Forelimb muscle (tissue), 1 donor: ENCODE measurements at places on chromosomes 16 and 17.

- DNase-seq = no peak
These were observed 19.1 kb upstream of the NCBP3 start for GRCh38 chr17:3865176-3865575.

DNA sequence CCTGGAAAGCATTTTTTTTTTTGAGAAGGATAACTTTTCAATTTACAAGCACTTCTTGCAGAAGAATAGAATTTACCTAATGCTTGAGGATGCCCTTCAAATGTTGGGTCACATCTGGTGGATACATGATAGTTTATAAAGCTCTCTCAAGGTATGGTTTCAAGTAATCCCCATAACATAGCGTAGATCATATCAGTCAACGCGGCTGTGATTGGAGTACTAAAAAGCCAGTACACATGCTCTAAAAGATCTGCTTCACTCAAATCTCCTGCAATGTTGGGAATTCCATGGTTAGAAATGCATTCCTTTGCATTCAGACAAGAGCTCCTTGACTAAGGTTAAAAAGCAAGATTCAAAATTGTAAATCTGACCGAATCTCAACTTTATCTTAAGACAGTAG lies 3.9 kb upstream of the KCNJ16 start:
- no peak for DNase-seq

DNA sequence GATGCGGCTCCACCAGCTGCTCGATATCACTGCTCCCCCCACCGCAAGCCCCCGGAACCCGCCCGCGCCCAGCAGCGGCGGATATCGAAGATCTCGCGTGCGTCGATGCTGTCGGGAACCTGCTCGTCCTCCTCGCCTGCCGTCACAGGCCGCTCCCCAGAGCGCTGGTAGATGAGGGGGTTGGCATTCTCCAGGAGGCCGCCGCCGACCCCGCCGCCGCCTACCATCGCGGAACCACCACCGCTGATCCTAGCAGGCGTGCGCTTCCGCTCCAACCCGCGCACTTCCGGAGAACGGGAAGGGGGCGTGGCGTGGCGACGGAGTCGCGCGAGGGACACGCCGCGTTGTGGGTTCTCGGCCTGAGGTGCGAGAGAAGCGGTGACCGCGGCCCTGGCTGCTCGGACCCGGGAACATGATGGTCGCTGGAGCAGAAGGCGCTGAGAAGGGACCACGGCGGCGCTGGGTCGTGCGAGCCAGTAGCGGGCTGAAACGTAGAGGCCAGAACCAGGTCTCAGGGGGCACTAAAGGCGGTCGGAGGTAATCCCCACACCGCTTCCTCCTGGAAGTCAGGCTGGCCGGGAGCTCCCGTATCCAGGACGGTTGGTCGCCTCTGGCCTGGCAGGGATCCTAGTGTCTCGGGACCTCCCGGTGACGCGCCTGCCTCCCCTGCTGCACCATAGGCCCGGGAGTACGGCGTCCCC lies at the start of gene CIAO2B:
TSS of gene CIAO2B (minus strand) at position 265 of the 701 bp plus-strand sequence. CDS start at position 227, 38 bp downstream.
- DNase-seq = peak; percentile 71

DNA sequence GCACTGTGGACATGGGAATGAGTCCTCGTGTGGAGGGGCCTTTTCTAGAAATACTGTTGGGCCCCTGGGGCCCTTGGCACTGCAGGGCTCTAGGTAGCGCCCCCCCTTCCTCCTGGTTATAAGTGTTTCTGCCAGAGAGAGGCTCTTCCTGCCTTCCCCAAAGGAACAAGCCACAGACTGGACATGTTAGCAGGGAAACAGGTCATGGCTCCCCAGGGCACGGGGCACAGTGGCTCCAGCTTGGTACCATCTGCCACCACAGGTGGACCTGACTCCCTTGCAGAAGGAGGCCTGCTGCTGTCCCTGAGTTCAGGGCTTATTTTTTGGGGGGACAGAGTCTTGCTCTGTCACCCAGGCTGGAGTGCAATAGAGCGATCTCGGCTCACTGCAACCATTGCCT lies 8.8 kb downstream of the PDK2 start:
- no peak for DNase-seq

- no peak for DNase-seq
These were observed 46.6 kb upstream of the DOC2B start for GRCh38 chr17:227946-228615.

DNA sequence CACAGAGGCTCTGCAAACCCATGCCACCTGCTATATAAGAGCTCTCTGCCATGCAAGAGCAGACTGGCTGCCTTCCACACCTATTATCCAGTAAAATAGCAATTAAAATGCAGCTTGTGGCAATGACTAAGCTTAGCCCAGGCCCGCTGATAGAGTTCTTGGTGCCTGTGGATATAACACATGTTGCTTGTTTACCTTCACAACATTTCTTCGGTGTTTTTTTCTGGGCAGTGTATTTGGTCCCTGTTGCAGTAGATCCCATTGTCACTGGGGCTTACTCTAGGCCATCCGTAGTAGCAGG lies 63.5 kb downstream of the SPECC1 start:
- DNase-seq = no peak

DNA sequence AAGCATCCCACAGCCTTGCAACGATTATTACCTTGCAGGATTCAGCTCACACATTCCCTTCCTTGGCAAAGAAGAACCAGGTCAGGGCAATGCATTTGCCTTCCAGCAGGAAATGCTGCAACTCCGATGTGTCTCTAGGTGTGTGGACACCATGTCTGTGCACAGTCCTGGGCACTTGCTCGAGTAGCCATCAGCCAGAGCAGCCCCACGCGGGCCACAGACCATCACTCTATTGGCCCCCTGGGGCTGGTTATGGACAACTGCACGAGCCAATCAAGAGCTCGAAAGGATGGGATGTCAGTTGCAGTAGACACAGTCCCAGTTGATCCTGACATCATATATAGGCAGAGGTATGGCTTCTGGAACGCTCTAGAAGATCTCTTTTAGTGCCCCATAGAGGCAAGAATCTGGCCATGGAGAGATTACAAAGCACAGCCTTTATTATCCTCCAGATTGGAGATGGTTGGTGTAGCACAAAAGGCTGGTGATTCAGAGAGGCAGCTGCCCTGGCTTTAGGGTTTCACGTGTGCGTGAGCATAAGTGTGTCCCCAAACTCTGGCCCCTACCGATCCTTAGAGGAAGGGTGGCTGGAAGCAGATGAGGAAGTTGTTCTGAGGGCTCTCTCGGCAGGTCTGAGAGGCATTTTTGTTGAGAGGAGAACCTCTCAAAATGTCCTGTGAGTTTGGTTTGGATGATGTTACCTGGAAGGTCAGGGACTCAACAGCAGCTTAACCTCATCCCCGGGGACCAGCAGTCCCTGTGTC lies 403.8 kb downstream of the SEC14L1 start:
- DNase-seq = no peak

- DNase-seq = no peak
These were observed 10.4 kb downstream of the PRR11 start for GRCh38 chr17:59165933-59166342.

DNA sequence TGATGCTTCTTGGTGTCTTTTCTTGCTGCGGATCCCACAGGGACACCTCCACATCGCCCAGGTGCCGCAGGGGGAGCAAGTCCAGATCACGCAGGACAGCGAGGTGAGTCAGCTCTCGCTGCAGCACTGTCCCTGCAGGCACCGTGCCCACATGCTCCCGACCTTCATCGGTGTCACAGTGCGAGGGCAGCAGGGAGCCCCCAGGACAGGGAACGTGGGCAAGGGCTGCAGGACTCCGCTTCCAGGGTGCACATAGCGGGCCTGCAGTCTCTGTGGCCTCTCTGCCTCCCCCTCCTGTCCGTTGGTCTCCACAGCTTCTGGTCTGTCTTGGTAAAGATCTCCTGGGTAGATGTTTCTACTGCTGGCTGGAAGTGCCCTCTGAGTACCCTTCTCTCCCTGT lies 84.1 kb downstream of the BANP start:
- DNase-seq = no peak

- peak; percentile 46 for DNase-seq
These were observed 15.9 kb downstream of the B9D1 start for GRCh38 chr17:19346351-19347255.

DNA sequence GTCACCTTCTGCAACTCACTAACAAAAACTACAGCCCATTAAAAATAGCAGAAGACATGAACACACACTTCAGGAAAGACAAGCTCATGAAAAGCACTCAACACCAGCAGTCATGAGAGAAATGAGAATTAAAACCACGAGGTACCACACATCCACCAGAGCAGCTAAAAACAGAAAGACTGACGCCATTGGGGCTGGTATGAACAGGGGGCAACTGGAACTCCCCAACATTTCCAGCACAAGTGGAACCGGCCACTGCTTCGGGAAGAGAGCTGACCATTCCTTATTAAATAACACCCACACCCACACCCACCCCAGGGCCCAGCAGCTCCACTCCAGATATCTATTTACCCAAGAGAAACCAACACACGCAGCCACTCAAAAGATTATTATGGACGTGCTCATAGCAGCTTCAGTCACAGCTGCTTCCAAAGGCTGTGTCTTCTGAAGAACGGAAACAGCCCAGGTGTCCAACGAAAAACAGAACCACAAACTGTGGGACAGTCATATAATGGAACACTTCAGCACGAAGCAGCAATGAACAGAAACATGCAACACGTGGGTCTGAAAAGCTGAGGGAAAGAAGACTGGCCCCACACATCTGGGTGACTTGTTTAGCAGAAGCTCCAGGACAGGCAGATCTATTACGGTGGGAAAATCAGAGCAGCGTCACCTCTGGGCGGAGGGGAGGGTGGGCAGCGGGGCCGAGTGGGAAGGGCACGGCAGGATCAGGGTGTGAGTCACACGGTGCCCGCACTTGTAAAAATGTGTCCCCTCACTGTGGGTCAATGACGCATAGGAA lies 41.1 kb downstream of the KLHDC4 start:
- DNase-seq = no peak

- DNase-seq = no peak
These were observed 6.0 kb upstream of the CDR2L start for GRCh38 chr17:74981318-74981978.

DNA sequence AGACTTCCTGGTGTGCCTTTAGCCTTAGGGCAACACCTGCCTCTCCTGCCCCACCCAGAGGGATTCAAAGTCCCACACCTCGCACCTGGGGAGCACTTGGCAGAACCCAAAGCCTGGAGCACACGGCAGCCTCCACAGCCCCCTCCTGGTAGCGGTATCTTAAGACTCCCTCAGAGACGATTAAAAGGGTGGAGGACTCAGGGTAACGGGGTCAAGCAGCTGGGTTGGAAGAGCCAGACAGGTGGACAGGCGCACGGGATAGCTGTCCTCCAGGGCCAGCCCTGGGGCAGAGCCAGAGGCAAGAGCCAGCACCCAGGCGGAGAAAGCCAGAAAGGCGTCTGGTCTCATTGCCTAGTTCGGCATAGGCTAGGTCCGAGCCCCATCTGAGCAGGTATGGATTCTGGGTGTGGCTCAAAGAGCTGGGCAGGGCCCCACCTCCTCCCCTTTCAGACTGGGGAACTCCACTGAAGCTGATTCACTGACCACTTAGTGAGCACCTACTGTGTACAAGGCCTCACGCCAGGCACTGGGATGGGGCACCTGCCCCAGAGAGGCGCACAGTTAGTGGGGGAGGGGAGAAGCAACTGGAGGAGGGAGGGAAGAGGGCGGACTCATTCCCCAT lies 55.0 kb upstream of the MEAK7 start:
- DNase-seq = no peak

DNA sequence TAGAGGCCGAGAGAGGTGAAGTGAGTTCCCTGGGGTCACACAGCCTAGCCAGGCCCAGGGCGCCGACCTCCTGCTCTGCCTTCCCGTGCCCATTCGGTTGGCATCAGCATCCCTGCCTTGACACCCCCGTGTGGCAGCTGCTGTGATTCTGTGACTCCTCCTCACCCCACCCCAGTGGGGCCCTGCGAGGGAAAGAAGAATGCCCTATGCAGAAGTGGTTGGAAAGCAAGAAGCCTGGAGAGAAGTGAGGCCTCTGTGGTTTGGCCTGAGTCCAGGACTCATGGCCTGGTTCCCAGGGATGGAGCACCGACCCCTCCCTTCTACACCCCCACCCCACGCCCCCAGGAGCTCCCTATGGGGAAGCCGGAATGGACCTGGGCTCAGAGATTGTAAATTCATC lies 296.2 kb downstream of the SEC14L1 start:
- no peak for DNase-seq

GRCh38 chr17:51913491-51914205 lies 244.9 kb downstream of the CA10 start:
- no peak for DNase-seq

DNA sequence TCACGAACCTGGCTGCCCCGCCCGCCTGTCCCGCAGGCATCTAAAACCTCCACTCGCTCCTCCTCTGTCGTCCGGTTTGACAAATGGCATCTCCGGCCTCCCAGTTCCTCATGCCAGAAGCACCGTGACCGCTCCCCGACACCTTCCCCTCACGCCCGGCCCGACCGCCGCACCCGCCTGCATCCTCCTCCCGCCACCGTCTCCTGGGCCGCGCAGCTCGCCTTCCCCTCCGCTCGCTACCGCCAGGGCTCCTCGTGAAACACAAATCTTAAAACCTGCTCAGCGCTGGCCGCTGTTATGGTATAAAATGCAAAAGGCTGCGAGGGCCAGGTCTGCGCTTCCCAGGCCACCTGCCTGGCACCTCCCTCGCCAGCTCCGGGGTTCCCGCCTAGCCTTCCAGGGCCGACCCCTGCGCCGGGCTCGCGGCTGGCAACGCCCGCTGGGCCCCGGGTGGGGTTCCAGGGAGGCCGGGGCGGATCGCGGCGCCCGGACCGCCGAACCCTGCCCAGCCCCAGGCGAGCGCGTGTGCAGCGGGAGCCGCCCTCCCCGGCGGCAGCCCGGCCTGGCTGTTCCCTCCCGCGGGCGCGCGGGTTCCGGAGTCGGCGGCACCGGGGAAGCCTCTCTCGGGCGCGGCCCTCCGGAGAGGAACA lies 488 bp downstream of the SPSB3 start:
- no peak for DNase-seq

- no peak for DNase-seq
These were observed 1.7 kb downstream of the SMARCE1 start for GRCh38 chr17:40645943-40646342.

DNA sequence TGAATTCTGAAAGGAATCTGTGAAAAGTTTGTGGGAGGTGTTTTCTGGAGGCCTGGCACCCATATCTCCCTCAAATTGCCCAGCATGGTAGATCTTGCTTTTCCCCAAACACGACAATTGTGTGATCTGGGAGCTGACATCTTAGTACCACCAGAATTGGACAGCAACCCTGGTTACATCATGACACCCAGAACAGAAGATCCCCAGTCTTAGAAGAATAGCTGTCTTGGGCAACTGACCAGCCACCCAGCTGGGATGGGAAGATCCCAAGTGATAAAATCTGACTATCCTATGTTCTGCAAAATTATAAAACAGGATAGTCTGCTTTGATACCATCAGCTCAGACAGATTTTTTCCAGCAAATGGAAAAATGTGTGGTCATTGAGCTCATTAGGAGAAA lies 235.3 kb downstream of the CDH13 start:
- DNase-seq = no peak
